ENCODE measurements at places on chromosomes 5 and 9.

- DNase-seq, result no peak
Observed at GRCh38 chr9:123773783-123774182, 156.1 kb downstream of the DENND1A start.

DNA sequence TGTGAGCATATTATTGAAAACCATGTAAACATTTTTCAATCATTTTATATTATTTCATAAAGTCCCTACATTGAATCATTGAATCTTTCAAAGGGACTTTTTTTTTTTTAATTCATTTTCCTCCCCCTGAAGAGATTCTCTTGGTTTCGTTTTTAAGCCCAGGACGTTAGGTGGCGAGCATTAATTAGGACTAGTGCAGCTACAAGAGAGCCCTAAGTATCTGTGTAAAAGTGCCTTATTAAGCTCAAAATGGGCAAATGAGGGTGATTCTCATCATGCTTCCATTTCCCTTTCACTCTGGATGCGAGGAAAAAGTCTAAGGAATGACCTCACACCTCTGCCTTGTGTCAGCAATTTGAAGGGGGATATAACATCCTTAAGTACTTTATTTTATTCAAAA is 517.9 kb upstream of the ITGA1 start:
- no peak for DNase-seq

DNA sequence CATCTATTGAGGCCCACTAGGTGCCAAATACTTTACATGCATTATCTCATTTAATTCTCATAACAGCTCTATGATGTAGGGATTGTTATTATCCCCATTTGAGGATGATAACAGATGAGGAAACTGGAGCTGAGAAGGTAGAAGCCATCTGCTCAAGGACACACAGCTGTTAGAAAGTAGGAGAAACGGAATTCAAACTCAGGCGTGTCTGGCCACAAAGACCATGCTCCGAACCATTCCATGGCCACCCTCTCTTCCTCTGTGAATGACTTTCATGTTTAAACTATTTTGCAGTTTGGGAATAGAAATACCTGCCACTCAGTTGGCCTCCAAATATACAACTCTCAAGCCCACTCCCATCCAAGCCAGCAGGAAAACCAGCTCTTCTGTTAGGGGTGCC is 87.6 kb upstream of the ANKRD55 start:
- no peak for DNase-seq

- DNase-seq, result no peak
Observed at GRCh38 chr5:113181853-113182490, 205.4 kb downstream of the DCP2 start.

- no peak for DNase-seq
Observed at GRCh38 chr5:98768960-98769209, 4.6 kb upstream of the RGMB start.

DNA sequence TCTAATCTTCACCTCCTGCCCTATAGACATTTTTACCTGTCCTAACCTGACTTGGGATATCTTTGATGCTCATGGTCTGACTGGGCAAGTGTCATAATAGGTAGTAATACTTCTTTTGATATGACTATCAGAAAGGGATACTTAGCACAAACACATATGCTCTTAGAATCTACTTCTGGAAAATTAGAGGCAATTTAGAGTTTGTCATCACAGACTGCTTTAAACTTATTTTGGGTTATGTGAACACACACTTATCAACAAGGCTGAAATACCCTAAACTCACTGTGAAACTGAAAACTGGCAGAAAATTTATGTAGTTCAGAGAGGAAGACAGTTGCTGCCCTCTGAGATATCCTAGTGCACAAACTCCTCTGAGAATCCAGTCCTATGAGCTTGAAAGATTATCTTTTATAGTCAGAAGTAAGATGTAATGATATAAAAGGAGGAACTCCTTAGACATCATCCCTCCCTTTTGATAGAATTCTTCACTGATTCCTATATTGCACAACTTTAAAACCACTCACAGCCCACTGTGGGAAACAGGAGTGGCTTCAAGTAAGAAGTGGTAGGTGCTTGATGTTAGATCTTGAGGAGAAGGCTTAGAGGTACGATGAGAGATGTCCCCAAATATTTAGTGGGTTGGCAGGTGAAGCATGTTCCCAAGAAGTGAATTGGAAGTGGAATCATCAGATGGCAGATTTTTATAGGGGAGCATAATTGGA is 273.3 kb downstream of the MAN2A1 start:
- no peak for DNase-seq

DNA sequence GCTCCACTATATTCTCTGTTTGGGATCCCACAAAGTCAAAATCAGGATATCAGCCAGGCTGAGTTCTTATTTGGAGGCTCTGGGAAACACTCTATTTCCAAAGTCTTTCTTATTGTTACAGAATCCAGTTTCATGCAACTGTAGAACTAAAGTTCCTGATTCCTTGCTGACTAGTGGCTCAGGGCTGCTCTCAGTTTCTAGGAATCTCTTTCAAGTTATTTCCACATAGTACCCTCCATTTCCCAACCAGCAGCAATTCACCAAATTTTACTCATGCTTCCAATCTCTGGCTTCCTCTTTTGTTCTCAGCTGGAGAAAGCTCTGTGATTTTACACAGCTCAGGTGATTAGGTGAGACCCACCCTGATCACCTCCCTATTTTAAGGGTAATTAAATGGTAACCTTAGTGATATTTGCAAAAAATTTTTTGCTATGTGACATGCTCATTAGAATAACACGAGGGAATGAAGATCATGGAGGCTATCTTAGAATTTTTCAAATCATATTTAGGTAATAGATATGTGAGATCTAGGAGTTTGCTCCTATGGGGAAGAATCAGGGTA is 794.9 kb upstream of the ARRDC3 start:
- no peak for DNase-seq

DNA sequence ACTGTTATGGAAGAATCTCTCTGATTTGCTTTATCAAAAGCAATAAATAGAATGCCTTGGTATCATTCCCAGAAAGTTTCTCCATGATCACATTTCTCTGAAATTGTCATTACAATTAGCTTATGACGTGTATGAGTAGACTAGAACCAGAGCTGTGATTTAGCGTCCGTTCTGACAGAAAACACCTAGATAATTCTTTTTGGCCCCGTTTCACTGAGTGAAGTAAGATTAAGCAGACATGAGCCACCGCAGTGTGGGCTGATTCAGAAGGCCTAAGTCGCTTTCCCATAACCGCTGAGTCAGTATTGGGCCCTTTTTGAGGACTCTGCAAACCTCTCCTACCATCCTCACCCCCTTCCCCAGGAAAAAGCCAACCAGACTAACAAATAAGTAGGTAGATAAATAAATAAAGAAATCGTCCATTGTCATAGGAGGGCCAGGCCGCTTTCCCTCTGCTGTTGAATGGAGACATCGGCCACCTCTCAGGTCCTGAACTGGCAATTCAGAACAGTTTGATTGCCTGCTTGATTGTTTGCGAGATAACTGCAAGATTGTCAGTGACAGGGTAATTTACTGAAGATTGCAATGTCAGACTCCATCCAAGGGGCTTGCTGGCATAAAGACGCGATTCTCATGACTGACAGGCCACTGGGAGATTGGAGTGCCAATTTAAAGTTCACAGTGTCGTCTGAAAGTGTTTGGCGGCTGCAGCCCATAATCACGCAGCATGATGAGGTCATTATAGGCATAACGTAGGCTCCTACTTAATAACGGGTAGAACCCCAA is 105.0 kb upstream of the WWC1 start:
- DNase-seq, result no peak

GRCh38 chr9:35711501-35712428 is 20.2 kb downstream of the TLN1 start:
- DNase-seq, result no peak

GRCh38 chr5:60544142-60544541 is 155.8 kb downstream of the DEPDC1B start:
- no peak for DNase-seq

GRCh38 chr9:91933556-91934352 is 16.3 kb downstream of the ROR2 start:
- DNase-seq, result peak; percentile 32

DNA sequence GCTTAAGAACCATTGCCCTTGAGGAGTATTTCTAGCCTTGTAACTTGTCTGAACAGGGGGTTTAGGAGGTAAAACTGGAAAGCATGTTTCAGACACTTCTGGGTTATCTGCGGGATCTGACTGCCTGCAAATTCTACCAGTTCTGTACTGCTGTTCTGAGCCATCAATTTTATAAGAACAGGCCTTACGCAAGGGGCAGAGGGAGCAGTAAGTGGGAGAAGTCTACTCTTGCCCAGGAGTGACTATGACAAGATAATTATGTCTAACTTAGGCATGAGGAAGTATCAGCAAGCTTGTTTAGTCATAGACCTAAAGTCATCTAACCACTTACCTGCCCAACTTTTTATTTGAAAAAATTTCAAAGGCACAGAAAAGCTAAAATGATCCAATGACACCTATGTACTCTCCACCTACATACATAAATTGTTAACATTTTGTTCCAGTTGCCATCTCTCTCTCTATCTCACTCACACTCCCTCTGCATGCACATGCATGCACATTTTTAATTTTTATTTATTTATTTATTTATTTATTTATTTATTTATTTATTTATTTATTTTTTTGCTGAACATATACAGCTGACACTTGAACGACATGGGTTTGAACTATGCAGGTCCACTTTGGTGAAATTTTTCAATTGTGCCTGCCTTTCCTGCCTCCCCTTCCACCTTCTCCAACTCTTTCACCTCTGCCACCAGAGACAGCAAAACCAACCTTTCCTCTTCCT is 18.4 kb upstream of the DEPDC1B start:
- no peak for DNase-seq

DNA sequence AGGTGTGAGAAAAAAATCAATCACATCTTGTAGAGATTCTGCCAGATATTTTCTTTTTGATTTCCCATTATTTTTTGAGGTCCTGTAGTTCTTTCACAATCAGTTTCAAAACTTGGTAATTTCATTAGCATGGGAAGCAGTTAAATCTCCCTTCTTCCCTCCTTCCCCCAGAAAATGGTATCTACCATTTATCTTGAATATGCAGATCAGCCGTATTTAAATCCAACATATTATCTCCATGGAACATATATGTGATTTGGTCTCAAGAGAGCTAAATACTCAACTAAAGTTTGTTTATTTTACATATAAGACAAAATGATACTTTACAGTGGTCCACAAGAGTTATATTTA is 1034.8 kb downstream of the CDH12 start:
- no peak for DNase-seq

DNA sequence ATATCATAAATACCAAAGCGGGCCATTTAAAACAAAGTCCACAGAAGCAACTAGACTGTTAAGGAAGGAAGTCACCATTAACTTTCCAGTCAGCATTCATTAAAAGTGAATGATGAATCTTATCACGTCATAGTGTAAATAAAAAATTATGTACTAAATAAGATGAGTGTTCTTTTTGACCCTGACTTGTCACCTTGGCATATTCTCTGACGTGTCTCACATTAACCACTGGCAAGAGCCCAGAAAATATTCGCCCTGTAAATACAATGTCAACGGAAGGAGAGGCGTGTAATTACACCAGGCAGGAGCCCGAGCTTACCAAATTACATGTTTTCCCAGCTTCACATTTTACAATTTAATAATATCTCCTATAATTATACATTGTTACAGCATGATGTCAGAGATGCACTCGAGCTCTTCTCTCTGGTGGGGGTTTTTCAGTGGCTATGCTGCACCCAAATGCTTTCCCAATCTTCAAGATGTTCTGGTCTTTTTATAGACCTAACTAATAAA is 29.3 kb upstream of the UBE2QL1 start:
- DNase-seq, result no peak

- DNase-seq, result no peak
Observed at GRCh38 chr9:88458716-88459465, 70.6 kb downstream of the SPIN1 start.

GRCh38 chr5:131375351-131375750 is 111.5 kb downstream of the CDC42SE2 start:
- DNase-seq, result no peak

GRCh38 chr9:91395553-91396471 is 27.8 kb downstream of the NFIL3 start:
- DNase-seq, result peak; percentile 92

DNA sequence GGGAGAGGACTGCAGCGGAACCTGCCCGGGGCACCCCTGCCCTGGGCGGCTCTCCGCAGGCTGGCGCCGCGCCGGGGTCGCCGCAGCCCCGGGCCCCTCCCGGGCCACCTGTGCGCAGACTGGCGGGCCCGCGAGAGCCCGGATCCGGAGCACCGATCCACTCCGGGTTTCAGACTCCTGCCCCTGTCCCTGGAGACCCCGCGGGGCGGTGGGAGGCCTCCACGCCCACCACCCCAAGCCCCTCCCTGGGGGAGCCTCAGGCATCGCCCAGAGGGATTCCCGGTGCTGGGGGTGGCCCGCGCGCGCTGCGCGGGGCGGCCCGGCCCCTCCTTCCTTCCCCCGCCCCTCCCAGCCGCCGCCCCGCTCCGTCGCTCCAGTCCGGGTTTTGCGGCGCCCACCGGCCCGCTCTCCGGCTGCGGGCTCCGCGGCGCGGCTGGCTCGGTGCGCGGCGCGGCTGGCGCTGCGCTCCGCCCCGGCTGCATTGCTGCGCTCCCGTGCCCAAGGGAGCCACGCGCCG is at the start of gene UNC5A:
UNC5A (plus strand) TSS at position 479 of the 517 bp plus-strand sequence. CDS start 192 bp downstream, outside the sequence.
- peak; percentile 30 for DNase-seq

- no peak for DNase-seq
Observed at GRCh38 chr9:113538701-113539430, 75.3 kb downstream of the RGS3 start.

All from ELR (cell line).